ENCODE measurements at places on chromosomes 3 and 15. TPM values are rescaled to one million over a fixed set of nuclear protein-coding genes. Genes with fewer than 3 reads are reported as not detected.

The FAM3D gene
- total RNA-seq: not detected

The CACNA2D3 gene
- 19.3 TPM for total RNA-seq

The RETNLB gene
- total RNA-seq: not detected

The SEC22C gene
- 24.9 TPM for total RNA-seq

The SLC25A38 gene
- 21.2 TPM for total RNA-seq

The PAK6 gene
- total RNA-seq: 7.4 TPM

The ACAA1 gene
- total RNA-seq: 134 TPM

The ARGFX gene
- total RNA-seq: not detected

DNA sequence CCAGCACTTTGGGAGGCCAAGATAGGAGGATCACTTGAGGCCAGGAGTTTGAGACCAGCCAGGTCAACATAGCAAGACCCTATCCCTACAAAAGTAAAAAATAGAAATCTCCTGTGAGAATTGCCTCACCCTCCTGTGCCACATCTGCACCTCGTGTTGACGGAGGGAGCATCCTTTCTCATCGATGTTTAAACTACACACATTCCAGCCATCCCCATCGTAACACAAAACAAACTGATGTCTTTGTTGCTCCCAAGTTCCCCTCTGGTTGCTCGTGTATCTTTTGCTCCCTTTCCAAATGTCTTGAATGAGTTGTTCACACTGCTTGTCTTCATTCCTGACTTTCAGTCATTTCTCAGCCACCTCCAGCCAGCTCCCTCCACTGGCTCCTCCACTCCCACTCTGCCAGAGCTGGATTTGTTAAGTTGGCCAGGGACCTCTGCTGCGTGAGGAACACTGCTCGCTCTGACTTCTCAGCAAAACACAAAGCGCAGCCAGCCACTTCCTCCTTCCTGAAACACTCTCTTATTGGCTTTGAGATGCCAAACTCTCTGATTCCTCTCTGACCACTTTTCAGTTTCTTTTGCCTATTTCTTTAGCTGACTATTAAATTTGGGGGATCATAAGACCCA, 53.6 kb upstream of the ATP13A3 start:
- peaks cover 14% of the 10 kb centered on the region for H3K4me1 ChIP-seq
- H3K27me3 ChIP-seq: no peaks in the 10 kb centered on the region
- no peak overlapping the region for H3K4me3 ChIP-seq
- H3K36me3 ChIP-seq: no peaks in the 10 kb centered on the region

- H3K27me3 ChIP-seq: no peaks in the 10 kb centered on the region
- peaks cover 4% of the 10 kb centered on the region for H3K36me3 ChIP-seq
- H3K27ac ChIP-seq: no peak overlapping the region
- peaks cover 30% of the 10 kb centered on the region for H3K4me1 ChIP-seq
Observed at GRCh38 chr3:4708230-4708629, 215.1 kb downstream of the ITPR1 start.

DNA sequence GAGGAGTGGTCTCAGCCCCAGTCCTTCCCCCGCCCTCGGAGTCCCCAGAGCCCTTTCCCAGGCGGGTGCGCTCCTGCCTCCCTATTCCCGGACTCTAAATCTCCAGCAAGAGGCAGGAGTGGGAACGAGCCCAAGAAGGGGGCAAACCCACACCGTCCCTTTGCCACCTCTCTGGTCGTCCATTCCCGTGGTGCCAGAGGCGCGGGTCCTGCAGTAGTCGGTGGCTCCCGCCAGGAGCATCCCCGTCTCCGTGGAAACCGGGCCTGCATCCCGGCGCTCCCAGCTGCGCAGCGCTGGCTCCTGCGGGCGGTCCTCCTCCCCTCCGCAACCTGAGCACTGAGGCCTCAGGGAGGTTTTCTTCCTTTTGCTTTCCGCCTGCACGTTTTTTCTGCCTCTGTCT, 44.8 kb downstream of the LHFPL4 start:
- H3K27ac ChIP-seq: no peak overlapping the region
- no peak overlapping the region for H3K4me3 ChIP-seq
- no peak for DNase-seq
- H3K36me3 ChIP-seq: no peaks in the 10 kb centered on the region
- H3K27me3 ChIP-seq: peaks cover 22% of the 10 kb centered on the region

GRCh38 chr15:66964111-66964738, 101.2 kb upstream of the SMAD3 start:
- no peak for DNase-seq
- no peaks in the 10 kb centered on the region for H3K4me1 ChIP-seq
- no peak overlapping the region for H3K27ac ChIP-seq
- no peaks in the 10 kb centered on the region for H3K27me3 ChIP-seq

- peaks cover 7% of the 10 kb centered on the region for H3K36me3 ChIP-seq
- H3K27me3 ChIP-seq: no peaks in the 10 kb centered on the region
- H3K4me1 ChIP-seq: no peaks in the 10 kb centered on the region
- DNase-seq: no peak
- H3K27ac ChIP-seq: no peak overlapping the region
Observed at GRCh38 chr15:80167936-80168335, 15.1 kb downstream of the FAH start.

DNA sequence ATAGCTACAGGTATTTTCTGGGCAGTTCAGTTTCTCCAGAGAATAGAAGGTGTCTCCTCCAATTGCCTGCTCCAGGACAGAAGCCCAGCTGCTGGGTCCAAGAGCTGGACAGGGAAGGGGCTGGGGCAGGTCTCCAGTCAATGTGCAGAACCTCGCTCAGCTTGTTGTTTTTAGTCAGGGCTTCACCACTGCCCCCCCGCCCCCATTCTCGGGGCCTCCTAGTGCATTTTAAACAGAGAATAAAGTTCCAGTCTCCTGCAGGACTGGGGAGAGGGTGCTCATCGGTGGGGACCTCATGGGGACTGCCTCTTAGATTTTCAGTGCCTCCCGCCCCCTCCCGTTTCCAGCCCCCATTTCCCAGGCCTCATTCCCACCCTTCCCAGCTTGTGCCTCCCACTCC, 216.6 kb downstream of the XXYLT1 start:
- no peak overlapping the region for H3K27ac ChIP-seq
- peaks cover 12% of the 10 kb centered on the region for H3K4me1 ChIP-seq
- no peaks in the 10 kb centered on the region for H3K27me3 ChIP-seq
- H3K36me3 ChIP-seq: no peaks in the 10 kb centered on the region
- H3K4me3 ChIP-seq: no peak overlapping the region

GRCh38 chr15:77107531-77108355, 36.8 kb upstream of the TSPAN3 start:
- H3K36me3 ChIP-seq: peaks cover 7% of the 10 kb centered on the region
- H3K27ac ChIP-seq: peak overlapping the region; percentile 47
- DNase-seq: peak; percentile 65
- no peaks in the 10 kb centered on the region for H3K27me3 ChIP-seq

GRCh38 chr3:16140894-16141285, 33.6 kb upstream of the GALNT15 start:
- no peak overlapping the region for H3K4me3 ChIP-seq
- H3K4me1 ChIP-seq: peaks cover 13% of the 10 kb centered on the region
- H3K27ac ChIP-seq: peak overlapping the region; percentile 60
- no peak for DNase-seq
- no peaks in the 10 kb centered on the region for H3K36me3 ChIP-seq
- no peaks in the 10 kb centered on the region for H3K27me3 ChIP-seq

GRCh38 chr15:39456582-39457330, 124.1 kb upstream of the THBS1 start:
- no peak overlapping the region for H3K27ac ChIP-seq
- no peak for DNase-seq
- no peaks in the 10 kb centered on the region for H3K27me3 ChIP-seq
- H3K36me3 ChIP-seq: no peaks in the 10 kb centered on the region
- peaks cover 21% of the 10 kb centered on the region for H3K4me1 ChIP-seq

- H3K27ac ChIP-seq: no peak overlapping the region
- H3K36me3 ChIP-seq: no peaks in the 10 kb centered on the region
- no peak overlapping the region for H3K4me3 ChIP-seq
- no peaks in the 10 kb centered on the region for H3K4me1 ChIP-seq
- H3K27me3 ChIP-seq: no peaks in the 10 kb centered on the region
Observed at GRCh38 chr15:72285927-72286516, 13.7 kb upstream of the PARP6 start.

- no peak overlapping the region for H3K27ac ChIP-seq
- no peak for DNase-seq
- no peak overlapping the region for H3K4me3 ChIP-seq
- no peaks in the 10 kb centered on the region for H3K27me3 ChIP-seq
Observed at GRCh38 chr15:79064496-79064895, 26.1 kb downstream of the RASGRF1 start.

DNA sequence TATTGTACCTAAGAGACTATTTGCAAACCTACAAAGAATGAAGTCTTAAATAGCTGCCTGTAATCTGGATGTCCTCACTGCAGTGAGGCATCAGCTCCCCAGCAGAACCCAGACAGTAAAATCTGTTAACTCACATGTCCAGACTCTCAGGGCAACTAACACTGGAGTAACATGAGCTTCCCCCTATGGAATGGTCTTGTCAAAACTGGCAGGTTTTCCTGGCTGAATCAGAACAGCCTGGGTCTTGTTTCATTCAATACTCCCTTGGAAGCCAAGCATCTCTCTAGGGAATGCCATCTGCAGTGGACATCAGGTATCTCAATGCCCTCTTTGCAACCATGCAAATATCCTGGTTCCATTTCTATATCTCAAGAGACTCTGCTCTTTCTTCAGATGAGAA, 24.4 kb downstream of the PTPN9 start:
- H3K36me3 ChIP-seq: no peaks in the 10 kb centered on the region
- H3K27ac ChIP-seq: no peak overlapping the region
- no peak overlapping the region for H3K4me3 ChIP-seq
- no peak for DNase-seq
- H3K4me1 ChIP-seq: no peaks in the 10 kb centered on the region

- H3K4me1 ChIP-seq: peaks cover 12% of the 10 kb centered on the region
- H3K27ac ChIP-seq: no peak overlapping the region
- no peak for DNase-seq
- no peaks in the 10 kb centered on the region for H3K36me3 ChIP-seq
- H3K27me3 ChIP-seq: no peaks in the 10 kb centered on the region
Observed at GRCh38 chr3:53199834-53200233, 38.8 kb downstream of the PRKCD start.

- H3K36me3 ChIP-seq: no peaks in the 10 kb centered on the region
- peaks cover 13% of the 10 kb centered on the region for H3K4me1 ChIP-seq
- no peak overlapping the region for H3K4me3 ChIP-seq
- no peak for DNase-seq
- no peak overlapping the region for H3K27ac ChIP-seq
Observed at GRCh38 chr15:70182858-70183695, 85.4 kb upstream of the TLE3 start.

GRCh38 chr3:158709666-158710083, 22.6 kb downstream of the RARRES1 start:
- no peak for DNase-seq
- no peaks in the 10 kb centered on the region for H3K36me3 ChIP-seq
- H3K4me1 ChIP-seq: peaks cover 29% of the 10 kb centered on the region
- no peak overlapping the region for H3K27ac ChIP-seq
- H3K27me3 ChIP-seq: no peaks in the 10 kb centered on the region
- H3K4me3 ChIP-seq: no peak overlapping the region

DNA sequence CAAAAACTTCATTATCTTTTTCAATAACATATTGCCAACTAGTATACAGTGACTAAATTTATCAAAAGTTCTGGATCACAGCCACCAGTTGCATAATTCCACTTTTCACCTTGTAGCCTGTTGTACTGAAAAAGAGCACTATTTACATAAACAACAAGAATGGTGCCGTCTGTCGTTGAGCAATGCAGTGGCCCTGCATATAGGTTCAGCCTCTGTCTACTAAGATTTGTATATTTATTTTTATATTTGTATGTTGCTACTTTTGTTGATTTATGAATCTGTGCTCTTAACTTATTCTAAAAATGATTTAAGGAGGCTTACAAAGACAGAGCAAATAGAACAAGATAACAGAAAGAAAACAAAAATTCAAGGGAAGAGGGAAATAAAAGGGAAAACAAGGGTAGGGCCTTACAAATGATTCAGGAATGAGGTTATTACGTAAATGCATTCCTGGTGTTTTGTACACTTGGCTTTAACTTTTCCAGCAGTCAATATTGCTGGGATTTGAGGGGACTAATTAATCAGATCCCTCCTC, 257.6 kb upstream of the STT3B start:
- H3K27me3 ChIP-seq: no peaks in the 10 kb centered on the region
- no peak overlapping the region for H3K4me3 ChIP-seq
- H3K36me3 ChIP-seq: no peaks in the 10 kb centered on the region
- no peak for DNase-seq
- H3K4me1 ChIP-seq: peaks cover 5% of the 10 kb centered on the region

DNA sequence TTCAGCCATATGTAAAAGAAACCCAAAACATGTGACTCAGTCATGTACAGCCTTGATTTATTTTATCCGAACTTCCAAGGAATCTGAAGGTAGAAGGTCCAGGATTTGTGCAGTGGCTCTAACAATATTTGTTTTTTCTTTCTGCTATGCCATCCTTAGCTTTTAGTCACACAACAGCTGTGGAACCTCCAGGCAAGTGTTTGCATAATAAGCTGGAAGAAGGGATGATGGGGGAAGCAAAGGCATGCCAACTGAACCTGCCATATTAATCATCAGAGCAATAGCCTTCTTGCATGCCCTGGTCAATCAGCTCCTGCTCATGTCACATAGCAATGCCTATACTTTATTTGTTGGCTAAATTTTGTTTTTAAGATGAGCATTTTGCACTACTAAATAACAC, 444.7 kb upstream of the ARPP21 start:
- no peaks in the 10 kb centered on the region for H3K4me1 ChIP-seq
- DNase-seq: no peak
- no peaks in the 10 kb centered on the region for H3K36me3 ChIP-seq
- H3K27me3 ChIP-seq: no peaks in the 10 kb centered on the region

DNA sequence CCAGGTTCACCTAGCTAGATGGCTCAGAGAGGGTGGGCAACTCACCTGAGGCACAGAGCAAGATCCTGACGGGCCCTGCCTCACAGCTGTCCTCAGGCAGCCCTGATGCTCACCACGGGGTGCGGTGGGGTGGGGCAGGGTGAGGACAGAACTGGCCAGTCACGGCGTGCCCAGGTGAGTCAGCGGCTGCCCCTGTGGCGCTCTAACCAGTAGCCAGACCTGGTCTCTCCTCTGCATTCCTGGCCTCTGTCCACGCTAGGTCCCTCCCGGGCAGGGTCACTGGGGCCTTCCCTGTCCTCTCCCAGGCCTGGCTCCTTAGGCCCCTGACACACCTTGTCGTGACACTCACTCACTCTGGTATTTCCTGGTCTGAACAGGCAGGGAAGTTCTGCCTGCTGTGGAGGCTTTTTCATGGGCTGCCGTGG, 901 bp downstream of the ALS2CL start:
- no peaks in the 10 kb centered on the region for H3K27me3 ChIP-seq
- DNase-seq: peak; percentile 31
- peaks cover 6% of the 10 kb centered on the region for H3K36me3 ChIP-seq

DNA sequence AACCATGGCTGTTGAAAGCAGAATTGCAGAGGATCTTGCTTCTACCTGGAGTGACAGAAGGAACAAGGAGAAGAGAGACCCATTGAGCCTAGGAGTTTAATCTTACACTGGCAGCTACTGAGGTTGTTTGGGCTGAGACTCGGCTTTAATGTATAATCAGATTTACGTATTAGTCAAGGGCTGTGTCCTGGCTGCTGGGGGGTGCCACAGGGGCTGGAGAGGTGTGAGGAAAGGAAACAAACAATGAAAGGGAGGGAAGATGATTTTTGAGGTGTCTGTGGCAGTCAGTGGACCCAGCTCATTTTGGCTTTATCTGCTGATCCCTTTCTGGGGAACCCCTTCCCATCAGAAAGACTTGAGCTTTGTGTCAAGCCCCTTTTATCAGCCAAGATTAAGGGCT, 95.7 kb downstream of the PRICKLE2 start:
- no peak overlapping the region for H3K4me3 ChIP-seq
- H3K4me1 ChIP-seq: no peaks in the 10 kb centered on the region
- no peak overlapping the region for H3K27ac ChIP-seq
- peaks cover 28% of the 10 kb centered on the region for H3K36me3 ChIP-seq
- DNase-seq: no peak
- H3K27me3 ChIP-seq: no peaks in the 10 kb centered on the region

GRCh38 chr3:38154625-38155255, 10.6 kb upstream of the OXSR1 start:
- no peaks in the 10 kb centered on the region for H3K36me3 ChIP-seq
- no peaks in the 10 kb centered on the region for H3K27me3 ChIP-seq
- no peak overlapping the region for H3K4me3 ChIP-seq
- DNase-seq: no peak
- no peaks in the 10 kb centered on the region for H3K4me1 ChIP-seq

Data from heart right ventricle (tissue), 16 donors.